ENCODE measurements at places on chromosomes 7 and 10. TPM values are rescaled to one million over a fixed set of nuclear protein-coding genes. Genes with fewer than 3 reads are reported as not detected.

CTAGE4 gene
- total RNA-seq = not detected

ANAPC16 gene
- 22.8 TPM for total RNA-seq

MSS51 gene
- total RNA-seq = not detected

TMEM176B gene
- total RNA-seq = 42.5 TPM

DNA sequence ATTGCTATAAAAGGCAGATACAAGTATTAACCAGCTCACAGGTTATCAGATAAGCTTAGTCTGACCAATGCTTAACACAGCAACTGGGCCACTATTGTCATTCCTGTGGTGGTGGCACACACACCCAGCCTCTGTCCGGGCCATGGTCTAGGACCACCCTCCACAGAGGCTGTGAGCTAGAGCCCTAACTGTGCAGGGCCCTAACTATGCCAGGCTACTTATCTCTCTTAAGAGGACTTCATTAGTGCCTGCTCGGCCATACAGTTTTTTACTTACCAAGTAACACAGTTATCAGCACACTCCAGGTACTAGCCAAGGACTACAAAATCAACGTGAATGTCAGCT, 2.1 kb upstream of the EGFR start:
- no peaks in the 10 kb centered on the region for H3K27me3 ChIP-seq
- H3K4me1 ChIP-seq = peaks cover 4% of the 10 kb centered on the region
- H3K27ac ChIP-seq = peak overlapping the region; percentile 97
- DNase-seq = no peak
- H3K36me3 ChIP-seq = no peaks in the 10 kb centered on the region

- no peak for DNase-seq
- no peaks in the 10 kb centered on the region for H3K36me3 ChIP-seq
- H3K27ac ChIP-seq = peak overlapping the region; percentile 3
- no peak overlapping the region for H3K4me3 ChIP-seq
- peaks cover 8% of the 10 kb centered on the region for H3K4me1 ChIP-seq
These were observed 164.3 kb downstream of the LCOR start for GRCh38 chr10:96996275-96996965.

DNA sequence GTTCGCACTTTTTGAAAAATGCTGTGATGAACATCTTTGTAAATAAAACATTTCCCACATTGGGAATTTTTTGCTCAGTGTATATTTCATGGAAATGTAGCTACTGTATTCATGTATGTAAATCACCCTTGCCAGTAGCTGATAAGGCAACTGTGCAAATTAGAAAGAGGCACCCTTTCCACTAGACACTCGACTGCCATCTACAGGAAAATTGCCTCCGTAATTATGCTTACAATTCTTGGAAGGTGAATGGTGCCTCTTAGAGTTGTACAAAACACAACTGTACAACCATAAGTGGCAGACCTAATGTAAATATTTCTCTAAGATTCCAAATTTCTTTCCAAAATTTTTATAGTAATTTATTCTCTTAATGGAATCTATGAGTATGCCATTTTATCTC, 491.7 kb downstream of the CCSER2 start:
- DNase-seq = no peak
- H3K4me1 ChIP-seq = no peaks in the 10 kb centered on the region
- H3K36me3 ChIP-seq = no peaks in the 10 kb centered on the region
- H3K27ac ChIP-seq = no peak overlapping the region

DNA sequence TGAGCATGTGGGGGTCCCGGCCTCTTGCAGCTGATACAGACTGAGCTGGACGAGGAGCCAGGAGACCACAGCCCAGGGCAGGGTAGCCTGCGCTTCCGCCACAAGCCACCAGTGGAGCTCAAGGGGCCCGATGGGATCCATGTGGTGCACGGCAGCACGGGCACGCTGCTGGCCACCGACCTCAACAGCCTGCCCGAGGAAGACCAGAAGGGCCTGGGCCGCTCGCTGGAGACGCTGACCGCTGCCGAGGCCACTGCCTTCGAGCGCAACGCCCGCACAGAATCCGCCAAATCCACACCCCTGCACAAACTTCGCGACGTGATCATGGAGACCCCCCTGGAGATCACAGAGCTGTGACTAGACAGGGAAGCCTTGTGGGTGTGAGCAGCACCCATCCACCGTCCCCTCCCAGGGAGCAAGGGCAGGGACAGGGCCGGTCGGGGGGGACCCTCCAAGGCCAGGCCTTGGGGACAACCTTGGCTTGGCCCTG, 36.1 kb downstream of the PSAP start:
- no peak for DNase-seq
- no peak overlapping the region for H3K4me3 ChIP-seq
- H3K27me3 ChIP-seq = no peaks in the 10 kb centered on the region
- no peak overlapping the region for H3K27ac ChIP-seq

All from ascending aorta (tissue), 2 donors.